Stimulated activated CD8-positive, alpha-beta memory T cell treated with anti-CD3 and anti-CD28 coated beads, Interleukin-2, amount 100 ng/mL, for 1 hour (primary cell): ENCODE measurements at places on chromosomes 4 and X.

- no peak for DNase-seq
These were observed 96.9 kb downstream of the TMEM47 start for GRCh38 chrX:34560180-34560579.

- DNase-seq = no peak
These were observed 593 bp downstream of the ELF4 start for GRCh38 chrX:130109429-130110378.

GRCh38 chr4:17502756-17503155 is 9.1 kb downstream of the QDPR start:
- no peak for DNase-seq

GRCh38 chrX:11375614-11376119 is 82.5 kb downstream of the AMELX start:
- DNase-seq = no peak

- DNase-seq = no peak
These were observed 15.6 kb upstream of the ATP8A1 start for GRCh38 chr4:42672359-42673081.
